NCI-H2081 treated with DMSO at 0.1 percent for 48 hours (cell line): ENCODE measurements at places on chromosomes 6 and 20.

GRCh38 chr6:15308435-15309213 lies 62.8 kb downstream of the JARID2 start:
- DNase-seq: no peak

DNA sequence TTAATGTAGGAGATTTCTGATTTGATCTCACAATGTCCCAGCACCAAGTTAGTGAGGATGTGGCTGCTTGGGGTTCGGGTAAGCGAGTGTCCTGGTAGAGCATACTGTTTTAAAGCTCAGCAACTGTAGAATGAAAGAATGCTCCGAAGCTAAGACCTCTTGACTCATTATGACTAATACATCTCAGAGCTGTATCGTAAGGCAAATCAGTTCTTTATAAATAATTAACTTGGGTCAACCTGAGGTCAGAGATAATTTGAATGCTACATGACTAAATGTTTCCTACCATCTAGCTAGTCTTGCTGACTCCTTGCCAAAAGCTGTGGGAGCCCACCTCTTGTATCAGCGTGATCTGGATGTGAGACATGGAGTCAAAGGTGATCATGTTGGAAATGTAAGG lies 128.8 kb upstream of the PDE7B start:
- DNase-seq: no peak

DNA sequence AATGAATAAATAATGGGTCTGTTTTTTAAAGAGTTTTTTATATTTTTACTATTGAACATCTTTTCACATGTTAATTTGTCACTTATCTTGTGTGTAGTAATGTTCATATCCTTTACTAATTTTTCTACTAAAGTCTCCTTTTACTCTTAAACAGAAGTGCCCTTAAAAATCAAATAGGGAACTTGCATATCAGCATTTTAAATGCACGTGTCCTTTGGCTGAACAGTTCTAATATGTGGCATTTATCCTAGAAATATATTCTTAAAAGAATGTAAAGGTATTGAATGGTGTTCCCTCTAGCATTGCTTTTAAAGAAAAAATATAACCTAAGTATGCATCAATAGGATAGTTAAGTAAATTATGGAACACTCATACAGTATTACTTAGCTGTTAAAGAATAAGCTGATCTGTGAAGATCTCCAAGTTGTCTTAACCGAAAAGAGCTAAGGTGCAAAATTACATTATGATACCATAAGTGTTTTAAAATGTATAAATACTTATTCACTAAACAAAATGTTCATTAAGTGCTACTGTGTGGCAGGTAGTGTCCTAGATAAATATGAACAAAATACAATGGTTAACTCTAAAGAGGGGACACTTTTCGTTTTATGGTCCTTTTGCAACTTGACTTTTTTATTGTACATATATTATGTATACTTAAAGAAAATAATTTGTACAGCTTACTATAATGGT lies 631 bp upstream of the PGBD1 start:
- DNase-seq: no peak

DNA sequence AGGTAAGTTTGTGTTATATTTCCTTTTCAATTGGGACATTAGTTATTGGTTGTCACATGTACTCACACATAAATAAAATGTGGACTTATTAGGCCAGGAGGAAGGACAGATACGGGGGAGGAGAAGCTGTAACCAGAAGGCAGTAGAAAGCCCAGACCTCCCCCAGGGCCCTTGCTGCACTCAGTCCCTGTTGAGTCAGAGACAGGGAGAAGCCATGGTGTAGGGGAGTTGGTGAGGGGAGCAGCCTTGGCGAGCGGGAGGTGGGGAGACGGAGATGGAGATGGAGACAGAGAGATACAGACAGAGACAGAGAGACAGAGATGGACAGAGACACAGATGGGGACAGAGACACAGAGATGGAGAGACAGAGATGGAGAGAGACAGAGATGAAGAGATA lies 263.2 kb downstream of the DLL1 start:
- DNase-seq: no peak

DNA sequence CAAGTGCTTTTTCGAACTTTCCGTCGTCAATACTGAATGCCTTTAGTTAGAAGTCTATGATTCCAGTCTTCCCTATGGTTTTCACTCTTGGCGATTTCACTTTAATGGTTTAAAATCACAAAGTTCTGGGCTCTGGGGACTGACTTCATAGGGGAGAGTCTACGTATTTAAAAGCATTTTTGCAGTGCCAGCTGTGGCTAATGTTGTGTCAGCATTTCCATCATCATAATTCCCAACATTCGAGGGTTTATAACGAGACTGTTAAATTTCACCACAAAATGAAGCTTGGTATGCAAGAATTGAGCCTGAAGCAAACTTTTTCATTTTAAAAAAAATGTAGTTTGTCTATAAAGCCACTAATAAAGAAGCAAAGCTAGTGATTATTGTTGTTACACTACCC lies 242.7 kb downstream of the SOX4 start:
- no peak for DNase-seq

DNA sequence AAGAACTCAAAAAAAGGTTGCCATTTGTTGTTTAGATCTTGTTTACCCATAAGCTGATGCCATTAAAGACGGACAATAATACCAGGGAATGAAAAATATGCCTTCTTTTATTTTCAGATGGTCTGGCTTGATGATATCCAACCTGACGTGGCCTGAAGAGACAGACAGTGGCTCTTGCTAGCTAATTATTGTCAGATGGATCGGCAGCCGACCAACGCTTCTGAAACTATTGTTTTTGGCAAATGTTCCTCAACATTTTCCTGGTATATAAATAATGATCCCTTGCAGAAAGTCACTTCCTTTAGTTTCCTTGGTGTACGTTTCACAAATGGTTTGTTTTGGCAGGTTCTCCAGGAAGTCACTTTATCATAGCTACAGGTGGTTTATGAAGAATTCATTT lies 290.9 kb upstream of the TSHZ2 start:
- DNase-seq: no peak

GRCh38 chr6:5996714-5997419 lies 9.9 kb downstream of the NRN1 start:
- peak; percentile 57 for DNase-seq

GRCh38 chr6:63714091-63714490 lies 78.5 kb downstream of the PHF3 start:
- DNase-seq: no peak

GRCh38 chr6:164078532-164079274 lies 664.2 kb downstream of the QKI start:
- DNase-seq: no peak

DNA sequence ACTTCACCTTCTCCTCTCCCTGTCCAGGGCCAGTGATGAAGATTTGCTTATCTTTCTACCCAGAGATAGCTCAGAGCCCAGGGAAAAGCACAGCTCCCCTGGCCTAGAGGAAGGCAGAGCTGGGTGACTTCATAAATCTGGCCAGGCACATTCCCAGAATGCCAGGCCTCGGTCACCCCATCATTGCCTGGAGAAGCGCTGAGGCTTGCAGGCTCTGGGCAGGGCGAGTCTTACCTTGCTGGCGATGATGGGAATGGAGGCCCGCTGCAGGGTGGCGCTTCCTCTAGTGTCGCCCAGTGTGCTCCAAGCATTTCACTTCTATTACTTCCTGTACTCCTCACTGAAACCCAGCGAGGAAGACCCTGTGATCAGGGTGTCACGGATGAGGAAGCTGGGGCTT lies 60.1 kb downstream of the DAAM2 start:
- no peak for DNase-seq

DNA sequence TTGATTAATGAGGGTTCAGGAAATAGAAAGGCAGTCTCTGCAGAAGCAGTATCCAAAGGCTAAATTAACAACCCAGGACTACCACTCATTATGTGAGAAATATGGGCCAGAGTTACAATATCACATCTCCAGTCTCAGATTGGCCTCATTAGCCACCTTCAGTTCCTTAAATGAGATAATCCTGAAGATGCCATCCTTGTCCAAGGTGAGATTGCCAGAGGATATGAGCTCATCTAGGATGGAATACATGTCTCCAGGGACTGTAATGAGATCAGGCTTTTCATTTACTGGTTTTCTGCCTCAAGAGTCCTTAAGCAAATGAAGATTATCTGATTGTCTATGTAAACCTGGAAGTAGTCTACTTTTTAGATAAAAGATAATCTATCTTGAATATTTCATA lies 196.3 kb downstream of the FUT9 start:
- no peak for DNase-seq

DNA sequence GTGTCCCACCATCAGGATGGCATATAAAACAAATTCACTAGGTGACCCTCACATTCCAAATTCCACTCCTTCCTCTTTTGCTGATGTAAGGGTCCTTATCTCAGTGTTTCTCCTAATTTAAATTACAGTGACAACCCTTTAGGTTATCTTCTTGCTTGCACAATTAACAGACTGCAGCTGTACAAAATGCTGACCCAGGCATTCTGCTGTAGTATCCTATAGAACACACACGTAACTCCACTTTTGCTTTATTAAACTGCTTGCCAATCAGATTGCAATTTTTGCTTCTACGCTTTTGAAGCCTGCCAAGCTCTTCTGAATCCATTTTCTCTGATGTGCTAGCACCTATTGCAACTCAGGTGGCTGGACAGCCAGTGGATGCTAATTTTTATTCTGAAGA lies 950.3 kb downstream of the TFAP2A start:
- no peak for DNase-seq

GRCh38 chr6:44698602-44699001 lies 311.1 kb downstream of the CDC5L start:
- DNase-seq: no peak

GRCh38 chr6:85015396-85015990 lies 251.1 kb upstream of the TBX18 start:
- DNase-seq: no peak

DNA sequence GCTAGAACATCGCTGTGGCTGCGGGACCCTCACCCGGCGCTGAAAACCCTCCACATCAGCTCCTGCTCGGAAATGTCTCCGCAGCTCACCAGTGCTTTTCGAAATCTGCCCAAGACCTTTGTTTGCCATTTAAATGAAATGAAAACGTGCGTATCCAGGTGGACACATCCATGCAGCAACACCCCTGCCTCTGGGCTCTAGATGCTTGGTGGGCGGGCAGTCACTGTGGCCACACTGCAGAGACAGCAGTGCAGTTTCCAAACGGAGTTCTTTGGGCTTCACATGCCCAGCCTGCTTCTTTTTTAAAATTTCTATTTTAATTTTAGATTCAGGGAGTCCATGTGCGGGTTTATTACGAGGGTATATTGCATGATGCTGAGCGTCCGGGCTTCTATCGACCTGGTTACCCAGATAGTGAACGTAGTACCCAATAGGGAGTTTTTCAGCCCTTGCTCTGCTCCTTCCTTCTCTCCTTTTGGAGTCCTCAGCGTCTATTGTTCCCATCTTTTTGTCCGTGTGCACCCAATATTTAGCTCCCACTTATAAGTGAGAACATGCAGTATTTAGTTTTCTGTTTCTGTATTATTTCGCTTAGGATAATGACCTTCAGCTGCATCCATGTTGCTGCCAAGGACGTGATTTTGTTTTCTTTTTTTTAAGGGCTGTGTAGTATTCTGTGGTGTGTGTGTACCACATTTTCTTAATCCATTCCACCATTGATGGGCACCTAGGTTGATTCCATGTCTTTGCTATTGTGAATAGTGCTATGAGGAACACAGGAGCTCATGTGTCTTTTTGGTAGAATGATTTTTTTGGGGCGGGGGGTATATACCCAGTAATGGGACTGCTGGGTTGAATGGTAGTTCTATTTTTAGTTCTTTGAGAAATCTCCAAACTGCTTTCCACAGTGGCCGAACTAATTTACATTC lies 4.8 kb upstream of the TUBB2B start:
- DNase-seq: no peak
